M059J (cell line): ENCODE measurements at places on chromosomes 5 and 9.

- peak; percentile 78 for DNase-seq
Measured at GRCh38 chr5:65121880-65122436, 353.2 kb downstream of the CWC27 start.

DNA sequence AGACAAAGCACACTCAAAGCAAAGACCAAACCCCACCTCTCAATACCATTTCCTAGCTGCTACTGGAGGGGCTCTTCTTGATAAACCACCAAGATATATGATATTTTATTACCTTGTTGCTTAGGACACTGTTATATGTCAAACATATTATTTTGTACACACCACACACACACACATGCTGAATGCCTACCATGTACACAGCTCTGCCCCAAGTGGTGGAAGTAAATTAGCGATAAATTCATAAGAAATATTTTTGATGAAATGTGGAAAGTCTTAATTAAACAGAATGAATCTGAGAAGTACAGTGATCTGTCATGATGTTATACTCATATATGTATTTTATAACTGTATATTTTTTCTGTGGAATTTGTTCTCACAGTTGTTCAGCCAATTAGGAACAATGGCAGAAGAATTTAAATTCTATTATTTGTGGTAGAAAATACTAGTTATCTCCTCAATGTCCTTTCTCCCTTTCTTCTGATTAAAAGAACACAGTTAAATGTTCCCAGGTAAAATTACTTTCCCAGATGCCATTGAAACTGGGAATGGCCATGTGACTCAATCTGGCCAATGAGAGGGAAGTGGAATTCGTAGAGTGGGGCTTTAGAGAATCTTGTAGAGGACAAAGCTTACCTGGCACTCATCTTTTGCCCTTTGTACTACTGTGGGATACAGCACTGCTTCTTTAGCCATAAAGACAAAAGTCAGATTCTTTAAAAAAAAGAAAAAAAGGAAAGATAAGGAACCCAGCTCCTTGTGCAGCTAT, 156.5 kb downstream of the SNCAIP start:
- DNase-seq, result no peak

- DNase-seq, result peak; percentile 31
Measured at GRCh38 chr5:150358261-150359095, 981 bp downstream of the TCOF1 start.

- no peak for DNase-seq
Measured at GRCh38 chr5:55900776-55901175, 49.6 kb downstream of the IL31RA start.

GRCh38 chr9:100317706-100318105, 35.0 kb downstream of the TEX10 start:
- peak; percentile 77 for DNase-seq

GRCh38 chr9:110244616-110245015, 11.7 kb downstream of the TXN start:
- no peak for DNase-seq

- no peak for DNase-seq
Measured at GRCh38 chr5:96088706-96089498, 127.3 kb upstream of the ELL2 start.

- DNase-seq, result no peak
Measured at GRCh38 chr9:104921067-104921741, 6.8 kb downstream of the ABCA1 start.
